T-helper 17 cell (primary cell): ENCODE measurements at places on chromosomes 13 and 19.
A peak's percentile ranks its signal among the peaks of the same experiment; 100 is the strongest.

- no peak for DNase-seq
These were observed 1266.2 kb downstream of the SLITRK5 start for GRCh38 chr13:88937384-88937783.

- no peak for DNase-seq
These were observed 68.6 kb downstream of the SPACA7 start for GRCh38 chr13:112444416-112445399.

- no peak for DNase-seq
These were observed 137.6 kb upstream of the PEG3 start for GRCh38 chr19:56978023-56978565.

GRCh38 chr19:41334793-41335192 lies 18.9 kb downstream of the TGFB1 start:
- no peak for DNase-seq

DNA sequence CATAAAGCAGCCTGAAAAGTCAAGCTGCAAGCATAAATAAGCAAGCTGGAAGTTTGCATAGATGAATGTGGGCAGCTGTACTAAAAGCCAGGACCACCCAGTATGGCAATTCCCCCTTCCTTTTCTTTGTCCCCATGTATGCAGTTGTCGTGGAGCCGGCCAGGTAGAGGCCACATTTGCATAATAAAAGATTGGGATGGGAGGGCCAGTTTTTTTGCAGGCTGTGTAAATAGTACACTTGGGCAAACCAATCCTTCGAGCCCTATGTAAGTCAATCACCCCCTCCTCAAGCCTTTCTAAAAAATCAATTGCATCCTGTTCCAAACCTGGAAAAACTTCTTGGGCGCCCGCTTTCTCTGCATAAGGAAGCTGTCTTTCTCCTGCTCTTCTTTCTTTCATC lies 13.1 kb upstream of the ZNF99 start:
- no peak for DNase-seq

DNA sequence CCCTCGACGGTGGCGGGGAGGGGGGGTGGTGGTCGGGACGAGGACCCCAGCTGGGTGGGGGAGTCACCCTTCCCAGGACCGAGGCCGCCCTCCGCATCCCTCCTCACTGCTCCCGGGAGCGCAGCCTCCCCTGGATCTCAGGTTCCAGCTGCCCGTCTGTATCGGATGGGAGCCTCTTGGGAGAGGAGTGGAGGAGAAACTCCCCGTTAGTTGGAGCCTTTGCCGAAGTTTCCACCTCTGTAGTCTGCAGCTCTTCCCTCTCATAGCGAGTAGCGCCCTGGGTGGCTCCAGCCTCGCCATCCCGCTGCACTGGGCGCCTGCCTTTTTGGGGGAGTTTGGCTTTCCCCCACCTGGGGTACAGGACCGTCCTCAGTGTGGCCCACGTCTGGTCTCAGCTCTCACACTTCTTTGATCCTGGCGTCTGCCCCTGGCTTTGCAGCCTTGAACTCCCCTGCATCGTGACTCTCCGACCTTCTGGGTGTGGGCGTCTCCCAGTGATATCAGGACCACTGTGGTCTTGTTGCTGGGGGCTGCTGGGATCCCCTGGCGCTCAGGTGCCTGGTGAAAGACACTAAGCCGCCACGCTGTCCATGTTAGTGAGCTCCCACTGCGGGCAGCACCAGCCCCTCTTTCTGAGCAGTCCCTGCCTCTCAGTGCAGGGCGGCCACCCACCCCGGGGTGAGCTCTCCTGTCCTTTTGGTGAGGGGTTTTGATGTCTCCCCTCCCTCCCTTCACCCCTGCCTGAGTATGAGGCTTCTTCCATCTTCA lies 1.1 kb downstream of the CNOT3 start:
- no peak for DNase-seq

DNA sequence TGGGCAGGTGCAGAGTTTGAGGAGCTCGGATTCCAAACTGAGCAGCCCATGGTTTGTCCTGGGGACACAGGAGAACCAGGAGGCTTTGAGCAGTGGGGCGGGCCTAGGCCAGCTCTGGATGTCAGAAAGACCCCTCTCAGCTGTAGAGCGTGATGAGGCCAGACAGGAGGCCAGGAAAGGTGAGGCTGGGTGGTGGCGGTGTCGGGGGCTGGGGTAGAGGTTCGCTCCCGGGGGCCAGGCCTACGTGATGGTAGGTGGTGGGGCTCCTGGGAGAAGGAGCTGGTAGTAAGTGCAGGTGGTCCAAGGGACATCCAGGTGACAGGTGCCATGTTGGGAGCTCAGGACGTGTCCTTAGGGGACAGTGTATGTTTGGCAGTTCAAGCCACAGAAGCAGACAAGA lies 13.5 kb upstream of the PTOV1 start:
- DNase-seq, result no peak

GRCh38 chr13:112995395-112996191 lies 26.6 kb downstream of the MCF2L start:
- no peak for DNase-seq

DNA sequence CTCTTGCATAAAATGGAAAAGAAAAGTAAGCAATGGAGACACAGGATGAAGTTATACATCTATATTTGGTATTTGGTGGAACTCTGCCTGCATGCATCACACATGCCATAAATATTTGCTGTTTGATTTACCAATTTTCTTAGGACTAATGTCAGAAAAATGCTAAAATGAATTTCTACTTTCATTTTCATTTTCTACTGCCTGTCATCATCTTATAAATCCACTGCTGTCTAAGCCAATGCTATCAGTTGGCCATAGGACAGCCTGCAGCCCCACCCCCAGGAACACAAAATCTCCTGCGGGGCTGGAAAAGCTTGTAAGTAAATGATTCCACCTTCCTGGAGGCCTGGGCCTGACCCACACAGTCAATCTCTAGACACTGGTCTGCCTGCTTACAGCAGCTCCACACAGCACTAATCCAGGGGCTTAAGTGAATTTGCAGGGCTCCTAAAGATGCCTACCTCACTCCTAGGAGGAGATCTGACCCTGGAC lies 122.0 kb downstream of the ENOX1 start:
- DNase-seq, result no peak

DNA sequence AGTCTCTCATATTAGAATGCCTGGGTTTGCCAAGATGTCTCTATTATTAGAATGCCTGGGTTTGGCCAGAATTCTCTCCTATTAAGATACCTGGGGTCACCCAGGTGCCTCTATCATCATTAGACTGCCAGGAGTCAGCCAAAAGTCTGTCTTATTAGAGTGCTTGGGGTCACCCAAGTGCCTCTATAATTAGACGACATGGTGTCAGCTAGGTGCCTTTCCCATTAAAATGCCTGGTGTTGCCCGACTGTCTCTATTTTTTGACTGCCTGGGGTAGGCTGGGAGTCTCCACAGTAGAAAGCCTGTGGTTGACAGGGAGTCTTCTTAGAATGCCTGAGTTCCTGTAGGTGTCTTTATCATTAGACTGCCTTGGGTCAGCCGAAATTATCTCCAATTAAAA lies 1536.6 kb downstream of the UQCRFS1 start:
- DNase-seq, result no peak

GRCh38 chr13:109787135-109787954 lies 962 bp upstream of the IRS2 start:
- DNase-seq, result peak; percentile 25

DNA sequence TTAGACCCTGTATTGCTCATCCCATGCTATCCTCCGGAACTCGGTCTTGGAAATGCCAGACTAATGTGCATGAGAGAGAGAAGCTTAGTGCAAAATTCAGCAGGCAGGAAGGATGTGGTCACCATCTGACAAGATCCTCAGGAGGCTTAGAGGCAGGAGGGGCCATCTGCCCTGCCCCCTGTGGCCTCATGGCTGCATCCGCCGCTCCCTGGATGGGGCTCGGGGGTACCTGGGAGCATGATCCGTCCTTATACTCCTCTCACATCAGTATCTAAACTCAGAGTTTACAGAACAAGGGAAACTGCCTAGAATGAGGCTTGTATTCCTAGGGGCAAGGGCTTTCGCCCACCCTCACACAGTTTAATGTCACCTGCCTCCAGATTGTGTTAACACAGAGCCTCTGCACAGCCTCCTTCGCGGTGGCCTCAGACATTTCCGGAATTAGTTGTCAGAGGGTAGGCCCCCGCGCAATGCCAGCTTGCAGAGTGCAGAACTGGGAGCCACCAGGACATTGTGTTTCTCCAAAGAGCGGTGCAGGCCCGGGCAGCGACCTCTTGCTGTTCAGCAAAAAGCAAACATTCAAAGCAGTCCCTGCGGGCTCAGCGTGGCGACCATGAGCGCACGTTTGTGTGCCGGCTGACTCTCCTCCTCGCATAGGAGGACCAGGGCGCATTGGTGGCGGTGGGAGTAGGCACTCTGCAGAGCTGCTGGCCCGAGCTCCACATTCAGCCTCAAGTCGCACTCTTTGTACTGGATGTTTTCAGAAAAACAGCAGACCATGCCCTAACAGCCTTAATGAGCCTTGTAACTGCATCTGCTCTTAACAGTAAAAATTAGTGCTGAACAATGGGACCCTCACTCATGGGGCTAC lies 39.1 kb downstream of the GPR12 start:
- DNase-seq, result no peak

GRCh38 chr19:10617409-10618121 lies 7.8 kb upstream of the SLC44A2 start:
- DNase-seq, result no peak

DNA sequence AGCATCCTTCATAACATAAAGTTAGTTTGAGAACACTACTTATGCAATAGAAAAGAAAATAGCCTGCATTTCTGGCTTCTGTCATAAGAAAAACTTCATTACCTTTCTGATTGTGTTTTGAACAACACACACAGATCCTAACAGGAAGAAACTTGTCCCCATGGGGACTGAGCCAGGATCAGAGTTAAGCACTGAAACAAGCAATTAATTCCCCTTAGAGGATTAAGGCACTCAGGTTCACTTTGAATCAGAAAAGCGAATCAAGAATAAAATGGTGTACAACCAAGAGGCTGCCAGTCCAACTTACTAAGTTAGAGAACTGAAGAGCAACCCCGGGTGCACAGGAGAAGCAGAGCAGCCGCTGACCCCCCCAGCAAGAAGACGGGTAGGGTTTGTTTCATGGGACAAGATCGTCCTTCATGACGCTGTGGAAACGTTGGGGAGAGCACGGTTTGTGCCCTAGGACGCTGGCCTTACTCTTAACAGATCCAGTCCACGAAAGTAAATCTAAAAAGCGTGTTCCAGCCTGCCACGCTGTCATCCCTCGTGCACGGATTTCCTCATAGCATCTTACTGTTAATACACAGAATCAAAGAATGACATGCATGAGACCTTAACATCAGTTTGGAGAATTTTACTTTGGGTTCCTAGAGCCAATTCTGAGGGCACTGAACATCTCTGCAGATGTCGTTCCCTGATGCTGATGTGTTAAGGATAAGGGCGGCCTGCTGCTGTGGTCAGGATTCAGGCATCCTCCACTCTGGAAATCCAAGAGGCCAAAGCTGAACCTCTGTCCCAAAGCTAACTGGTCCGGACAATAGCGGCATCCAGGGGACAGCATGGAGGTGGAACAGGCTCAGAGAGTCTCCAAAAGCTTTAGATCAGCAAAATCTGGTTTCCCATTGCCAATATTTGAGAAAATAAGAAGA lies 46.4 kb downstream of the GGACT start:
- DNase-seq, result no peak

GRCh38 chr19:53910170-53910518 lies 1.1 kb downstream of the CACNG7 start:
- no peak for DNase-seq

- DNase-seq, result no peak
These were observed 170.6 kb downstream of the POSTN start for GRCh38 chr13:37427843-37428494.

- no peak for DNase-seq
These were observed 9.8 kb downstream of the LSM14A start for GRCh38 chr19:34182125-34182524.

- DNase-seq, result no peak
These were observed 712 bp upstream of the RINL start for GRCh38 chr19:38878575-38879399.

- DNase-seq, result no peak
These were observed 169.9 kb downstream of the USP12 start for GRCh38 chr13:27001705-27002104.

DNA sequence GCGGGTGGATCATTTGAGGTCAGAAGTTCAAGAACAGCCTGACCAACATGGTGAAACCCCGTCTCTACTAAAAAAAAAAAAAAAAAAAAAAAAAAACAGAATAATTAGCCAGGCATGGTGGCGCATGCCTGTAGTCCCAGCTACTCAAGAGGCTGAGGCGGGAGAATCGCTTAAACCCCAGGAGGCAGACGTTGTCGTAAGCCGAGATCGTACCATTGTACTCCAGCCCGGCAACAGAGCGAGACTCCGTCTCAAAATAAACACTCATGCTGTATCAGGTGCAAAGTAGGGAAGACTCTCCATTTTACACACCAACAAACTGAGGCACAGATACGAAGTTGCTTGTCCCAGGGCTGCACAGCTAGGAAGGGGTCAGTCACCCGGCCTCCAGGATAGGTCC lies 15.6 kb downstream of the TLE6 start:
- DNase-seq, result no peak

GRCh38 chr19:50427997-50428425 lies 4.7 kb upstream of the MYBPC2 start:
- no peak for DNase-seq

- DNase-seq, result no peak
These were observed 189.3 kb upstream of the GPR12 start for GRCh38 chr13:26949701-26950502.
